ENCODE measurements at places on chromosomes 11 and 22. TPM values are rescaled to one million over a fixed set of nuclear protein-coding genes. Genes with fewer than 3 reads are reported as not detected.

Gene PKDREJ
- total RNA-seq, result not detected

Gene CDC45
- total RNA-seq, result 85.7 TPM

Gene HOATZ
- not detected for total RNA-seq

Gene PRAME
- not detected for total RNA-seq

Gene PATE4
- total RNA-seq, result not detected

Gene RASSF10
- total RNA-seq, result not detected
